ENCODE measurements at places on chromosomes 4 and X.

GRCh38 chr4:124941267-124941666, 228.7 kb upstream of the ANKRD50 start:
- no peak for DNase-seq

DNA sequence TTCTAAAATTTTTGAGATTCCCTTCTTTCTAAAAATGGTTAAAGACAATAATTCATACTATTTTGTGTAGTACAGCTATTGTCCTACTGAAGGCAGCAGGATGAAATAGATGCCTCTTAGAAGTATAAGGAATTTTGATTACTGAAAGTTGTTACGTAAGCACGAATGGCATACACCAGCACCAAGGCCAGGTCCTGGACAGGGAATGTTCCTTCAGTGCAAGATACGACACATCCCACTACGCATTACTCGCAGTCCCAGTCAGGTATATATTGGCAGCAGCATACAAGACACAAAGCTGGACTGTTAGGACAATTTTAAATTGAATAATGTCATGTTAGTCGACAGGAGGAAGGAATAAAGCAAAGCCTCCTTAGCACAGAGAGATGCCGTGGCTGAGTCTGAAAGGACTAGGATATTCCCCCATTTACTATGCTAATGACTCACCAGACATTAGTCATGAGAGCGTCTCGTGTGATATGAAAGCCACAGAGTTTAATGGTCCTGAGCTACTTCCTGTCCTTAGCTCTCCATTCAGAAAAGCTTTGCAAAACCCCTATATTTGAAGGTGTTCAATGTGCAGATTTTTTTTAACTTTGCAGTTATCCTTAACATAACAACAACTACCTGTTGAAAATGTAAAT, 504.3 kb downstream of the FAM133A start:
- no peak for DNase-seq

GRCh38 chr4:163063891-163064290, 102.8 kb downstream of the NAF1 start:
- no peak for DNase-seq

DNA sequence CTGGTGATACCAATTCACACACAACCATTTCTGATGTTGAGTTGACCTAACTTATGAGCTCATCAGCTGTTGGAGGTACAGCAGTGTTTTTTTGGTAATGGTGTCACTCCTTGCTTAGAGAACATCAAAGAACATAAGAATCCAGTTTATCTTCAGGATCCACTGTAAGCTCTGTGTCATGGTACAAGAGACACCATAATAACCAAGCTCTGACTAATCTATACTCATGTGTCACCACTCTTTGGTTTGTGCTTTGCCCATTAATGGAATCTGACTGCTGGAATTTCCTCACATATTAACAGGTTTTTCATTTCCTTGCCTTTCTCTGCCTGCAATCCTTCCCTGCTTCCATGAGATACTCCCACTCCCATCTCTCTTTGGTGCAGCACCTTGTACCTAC, 735.1 kb upstream of the LCORL start:
- no peak for DNase-seq

- DNase-seq, result no peak
Measured at GRCh38 chrX:141320801-141321200, 78.5 kb upstream of the SPANXC start.

DNA sequence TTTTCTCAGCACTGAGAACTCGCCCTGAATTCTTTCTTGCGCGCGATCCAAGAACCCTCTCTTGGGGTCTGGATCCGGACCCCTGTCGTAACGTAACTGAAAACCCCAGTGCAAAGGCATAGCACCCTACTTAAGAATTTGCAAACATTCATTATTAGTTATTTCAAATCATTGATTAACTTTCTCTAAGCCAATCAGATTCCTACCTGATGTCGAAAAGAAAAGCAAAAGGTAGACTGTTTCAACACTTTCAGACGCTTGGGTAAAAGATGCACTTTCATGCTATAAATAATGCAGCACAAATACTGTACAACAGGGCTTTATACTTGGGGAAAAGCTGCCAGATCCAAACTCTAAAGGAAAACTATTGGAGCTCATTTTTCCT, 817 bp upstream of the WDR19 start:
- DNase-seq, result no peak

DNA sequence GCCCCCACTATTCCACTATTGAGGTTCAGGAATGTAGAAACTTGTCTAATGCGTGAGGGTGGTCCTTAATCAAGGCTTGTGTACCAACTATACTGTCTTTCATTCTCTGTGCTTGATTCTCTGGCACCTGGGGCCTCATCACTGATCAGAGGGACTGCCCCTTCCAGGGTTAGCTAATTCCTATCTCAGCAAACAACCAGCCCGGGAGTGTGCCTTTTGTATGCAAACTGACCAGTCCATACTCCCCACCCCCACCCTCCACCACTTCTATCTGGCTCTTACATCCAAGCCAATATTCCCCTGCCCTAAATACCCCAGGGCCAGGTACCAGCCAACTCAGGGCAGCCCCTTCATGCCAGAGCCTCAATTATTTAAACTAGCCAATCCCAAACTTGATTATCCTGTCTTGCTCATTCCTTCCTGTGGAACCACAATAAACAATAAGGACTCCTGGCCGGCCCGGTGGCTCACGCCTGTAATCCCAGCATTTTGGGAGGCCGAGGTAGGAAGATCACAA, 59.3 kb downstream of the FTHL17 start:
- no peak for DNase-seq

DNA sequence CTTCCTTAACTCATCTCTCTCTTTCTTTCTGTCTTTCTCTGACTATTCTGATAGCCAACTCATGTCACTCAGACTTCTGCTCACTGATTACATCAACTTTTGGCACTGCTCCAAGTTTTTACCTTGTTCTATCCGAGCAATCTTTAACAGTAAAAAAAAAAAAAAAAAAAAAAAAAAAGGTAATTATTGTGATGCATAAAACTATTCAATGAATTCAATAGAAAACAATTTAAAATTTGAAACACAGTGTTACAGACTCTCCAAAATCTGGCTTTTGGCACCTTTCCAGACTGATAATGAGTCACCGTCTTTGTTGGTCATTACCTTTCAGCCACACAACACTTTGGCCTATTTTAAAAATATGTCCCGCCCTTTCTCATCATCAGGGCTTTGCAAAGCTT, 229.5 kb downstream of the GALNTL6 start:
- DNase-seq, result no peak

- DNase-seq, result no peak
Measured at GRCh38 chr4:26132858-26133257, 188.0 kb upstream of the RBPJ start.

- DNase-seq, result no peak
Measured at GRCh38 chrX:127457161-127457560, 595.0 kb downstream of the ACTRT1 start.

GRCh38 chr4:141486375-141486997, 149.9 kb upstream of the IL15 start:
- DNase-seq, result no peak

- no peak for DNase-seq
Measured at GRCh38 chrX:128807367-128807766, 715.9 kb downstream of the SMARCA1 start.

- DNase-seq, result peak; percentile 53
Measured at GRCh38 chrX:56764153-56764974, 35.3 kb downstream of the NBDY start.

GRCh38 chr4:110644008-110644407, 21.1 kb upstream of the PITX2 start:
- no peak for DNase-seq

- no peak for DNase-seq
Measured at GRCh38 chr4:8290701-8290970, 21.1 kb downstream of the HTRA3 start.

DNA sequence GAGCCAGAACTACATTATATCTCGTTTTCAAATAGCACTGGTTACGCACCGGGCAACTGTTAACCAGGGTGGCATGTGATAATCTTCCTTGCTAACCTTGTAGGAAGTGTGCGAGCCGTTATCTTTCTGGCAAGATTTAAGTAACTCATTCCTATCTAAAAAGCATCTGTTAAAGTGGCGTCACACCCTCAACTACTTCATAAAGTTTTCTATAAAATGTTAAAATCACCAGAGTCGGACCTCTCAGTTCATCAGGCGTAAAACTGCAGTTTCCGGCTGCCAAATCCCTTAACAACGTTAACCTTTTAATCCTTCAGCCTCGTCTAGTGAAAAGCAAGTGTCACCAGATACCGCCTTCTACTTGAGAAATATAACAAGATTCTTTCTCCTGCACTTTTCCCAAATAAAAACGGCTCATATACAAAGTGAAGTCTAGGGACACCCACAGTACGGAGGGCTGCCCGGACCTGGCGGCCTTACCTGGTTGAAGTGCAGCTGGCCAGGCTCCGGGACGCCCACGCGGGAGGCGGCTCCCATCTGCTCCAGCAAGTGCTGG, 1.2 kb downstream of the SLC39A8 start:
- DNase-seq, result peak; percentile 73

GRCh38 chr4:8266508-8266907, 3.0 kb upstream of the HTRA3 start:
- DNase-seq, result no peak

GRCh38 chrX:119729408-119730201, 28.8 kb upstream of the SOWAHD start:
- DNase-seq, result no peak

DNA sequence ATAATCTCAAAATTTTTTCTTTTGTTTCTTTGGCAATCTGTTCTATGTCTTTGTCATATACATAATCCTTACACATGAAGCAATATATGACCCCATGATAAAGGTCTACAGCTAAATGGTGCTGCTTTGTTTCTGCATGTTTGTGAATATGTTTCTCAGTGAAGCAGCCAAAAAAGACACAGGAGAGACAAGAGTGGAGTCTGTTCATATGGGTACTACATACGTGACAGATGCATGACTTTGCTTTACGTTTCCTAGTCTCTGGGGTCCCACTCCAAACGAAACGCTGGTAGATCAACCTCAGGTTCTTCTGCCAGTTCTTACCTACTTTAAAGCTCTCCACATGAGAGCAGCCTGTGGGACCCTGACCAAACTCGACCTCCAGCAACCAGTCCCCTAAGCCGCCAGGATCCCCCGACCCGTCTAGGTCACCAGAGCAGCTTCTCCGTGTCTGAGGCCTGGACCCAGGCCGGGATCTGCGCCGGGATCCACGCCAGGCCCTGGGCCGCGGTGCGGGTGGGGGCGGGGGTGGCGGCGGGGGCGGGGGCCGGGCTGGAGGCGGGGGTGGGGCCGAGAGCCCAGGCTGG, 1.5 kb downstream of the USP51 start:
- DNase-seq, result no peak

- no peak for DNase-seq
Measured at GRCh38 chrX:120120223-120120622, 4.5 kb upstream of the RHOXF1 start.

DNA sequence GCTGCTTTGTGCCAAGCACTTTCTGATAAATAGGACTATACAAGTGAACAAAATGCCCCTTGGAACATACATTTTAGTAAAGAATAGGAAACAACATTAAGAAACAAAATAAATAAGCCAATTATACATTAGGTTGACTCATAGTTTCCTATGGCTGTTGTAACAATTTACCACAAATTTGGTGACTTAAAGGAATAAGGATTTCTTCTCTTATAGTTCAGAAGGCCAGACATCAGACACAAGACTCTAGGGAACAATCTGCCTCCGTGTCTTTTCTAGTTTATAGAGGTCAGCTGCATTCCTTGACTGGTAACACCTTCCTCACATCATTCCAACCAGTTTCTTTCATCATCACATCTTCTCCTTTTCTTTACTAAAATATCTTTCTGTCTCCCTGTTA, 235.9 kb upstream of the PCDH18 start:
- DNase-seq, result no peak

GRCh38 chr4:105461221-105461620, 12.6 kb downstream of the PPA2 start:
- DNase-seq, result peak; percentile 75

GRCh38 chrX:2320580-2321327, 180.0 kb downstream of the DHRSX start:
- no peak for DNase-seq

DNA sequence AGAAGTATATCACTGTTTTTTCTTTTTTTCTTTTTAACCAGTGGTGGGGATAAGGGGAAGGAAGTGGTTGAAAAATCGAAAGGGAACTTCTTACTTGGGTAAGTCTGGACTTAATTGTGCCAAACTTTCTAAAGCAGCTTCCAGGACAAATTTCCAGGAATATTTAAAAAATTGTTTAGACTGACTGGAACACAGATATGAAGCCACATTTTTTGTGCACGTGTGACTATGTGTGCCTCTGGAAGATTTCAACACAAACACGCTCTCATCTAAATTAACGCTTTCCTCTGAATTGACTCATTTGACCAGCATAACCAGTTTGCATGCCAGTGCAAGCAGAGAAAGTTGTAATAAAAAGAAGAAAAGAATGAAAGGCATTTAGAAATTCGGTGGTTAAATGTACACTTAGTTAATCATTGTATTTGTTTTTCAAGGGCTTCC, 18.8 kb upstream of the YTHDC1 start:
- DNase-seq, result no peak

- DNase-seq, result no peak
Measured at GRCh38 chrX:45621376-45622041, 420.8 kb upstream of the DIPK2B start.

- no peak for DNase-seq
Measured at GRCh38 chrX:12489341-12489740, 301.9 kb upstream of the PRPS2 start.

- DNase-seq, result no peak
Measured at GRCh38 chr4:55758570-55758969, 61.0 kb upstream of the EXOC1L start.

GRCh38 chr4:2893772-2894171, 50.1 kb downstream of the ADD1 start:
- no peak for DNase-seq

- DNase-seq, result no peak
Measured at GRCh38 chr4:130901321-130901720, 1805.4 kb downstream of the C4orf33 start.

- no peak for DNase-seq
Measured at GRCh38 chr4:38678078-38678477, 14.1 kb downstream of the KLF3 start.

GRCh38 chrX:111095974-111096895, at the start of gene PAK3:
Gene PAK3 (plus strand): TSS chrX:111096191. CDS start chrX:111123104, 26,913 bp downstream.
- DNase-seq, result no peak
